ENCODE measurements at places on chromosomes 2 and 18. TPM values are rescaled to one million over a fixed set of nuclear protein-coding genes. Genes with fewer than 3 reads are reported as not detected.

EDAR gene
- total RNA-seq = not detected

COQ10B gene
- total RNA-seq = 40.1 TPM

CCDC138 gene
- total RNA-seq = 3.4 TPM

NEUROD1 gene
- total RNA-seq = not detected

MAP3K19 gene
- not detected for total RNA-seq
